ENCODE measurements at places on chromosomes 16 and 17.

GRCh38 chr16:19879241-19879792, 5.3 kb downstream of the GPRC5B start:
- no peak for DNase-seq

DNA sequence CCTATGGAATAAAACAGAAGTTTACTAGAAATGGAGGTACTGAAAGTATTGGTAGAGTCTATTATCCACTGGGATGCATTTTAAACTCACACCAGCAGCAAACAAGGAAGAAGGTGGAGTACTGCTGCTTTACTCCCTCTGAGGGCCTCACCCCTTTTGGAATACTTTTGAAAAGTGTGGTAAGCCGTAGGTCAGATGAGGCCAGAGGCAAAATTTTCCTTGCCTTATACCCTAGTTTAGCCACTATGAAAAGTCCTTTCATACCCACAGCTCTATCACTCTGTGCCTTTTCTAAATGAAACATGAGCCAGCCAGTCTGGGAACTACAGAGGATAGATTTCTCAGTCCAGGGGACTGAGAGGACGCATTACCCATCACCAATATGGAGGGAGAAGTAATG, 14.0 kb downstream of the GDE1 start:
- no peak for DNase-seq

DNA sequence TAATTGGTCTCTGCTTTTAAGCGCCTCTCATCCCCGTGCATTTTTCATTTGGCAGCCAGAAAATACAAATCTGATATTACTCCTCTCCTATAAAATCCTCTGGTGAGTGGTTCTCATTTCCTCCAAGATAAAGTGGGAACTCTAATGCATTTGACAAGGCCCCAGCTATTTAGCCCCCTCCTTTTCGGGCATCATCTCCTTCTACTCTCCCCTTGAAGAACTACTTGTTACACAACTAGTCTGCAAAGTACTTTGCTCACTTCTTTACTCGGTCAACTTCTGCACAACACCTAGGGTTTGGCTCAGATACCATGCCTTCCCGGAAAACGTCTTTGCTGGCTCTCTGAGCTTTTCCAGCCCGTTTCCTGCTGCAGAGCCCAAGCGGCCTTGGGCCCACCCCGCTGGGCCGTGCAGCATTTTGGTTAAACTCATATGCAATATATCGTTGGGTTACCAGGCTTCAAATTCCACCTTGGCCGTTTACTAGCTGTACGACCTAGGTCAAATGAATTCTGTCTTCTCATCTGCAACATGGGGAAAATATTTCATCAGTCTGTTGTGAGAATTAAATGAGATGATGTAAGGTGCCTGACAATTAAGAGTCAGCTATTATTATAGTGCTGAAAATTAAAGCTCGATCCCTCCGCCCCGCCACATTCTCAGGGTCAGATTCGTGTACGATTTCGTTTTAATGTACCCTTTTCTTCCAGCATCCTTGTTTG, 883 bp upstream of the TAF15 start:
- no peak for DNase-seq

DNA sequence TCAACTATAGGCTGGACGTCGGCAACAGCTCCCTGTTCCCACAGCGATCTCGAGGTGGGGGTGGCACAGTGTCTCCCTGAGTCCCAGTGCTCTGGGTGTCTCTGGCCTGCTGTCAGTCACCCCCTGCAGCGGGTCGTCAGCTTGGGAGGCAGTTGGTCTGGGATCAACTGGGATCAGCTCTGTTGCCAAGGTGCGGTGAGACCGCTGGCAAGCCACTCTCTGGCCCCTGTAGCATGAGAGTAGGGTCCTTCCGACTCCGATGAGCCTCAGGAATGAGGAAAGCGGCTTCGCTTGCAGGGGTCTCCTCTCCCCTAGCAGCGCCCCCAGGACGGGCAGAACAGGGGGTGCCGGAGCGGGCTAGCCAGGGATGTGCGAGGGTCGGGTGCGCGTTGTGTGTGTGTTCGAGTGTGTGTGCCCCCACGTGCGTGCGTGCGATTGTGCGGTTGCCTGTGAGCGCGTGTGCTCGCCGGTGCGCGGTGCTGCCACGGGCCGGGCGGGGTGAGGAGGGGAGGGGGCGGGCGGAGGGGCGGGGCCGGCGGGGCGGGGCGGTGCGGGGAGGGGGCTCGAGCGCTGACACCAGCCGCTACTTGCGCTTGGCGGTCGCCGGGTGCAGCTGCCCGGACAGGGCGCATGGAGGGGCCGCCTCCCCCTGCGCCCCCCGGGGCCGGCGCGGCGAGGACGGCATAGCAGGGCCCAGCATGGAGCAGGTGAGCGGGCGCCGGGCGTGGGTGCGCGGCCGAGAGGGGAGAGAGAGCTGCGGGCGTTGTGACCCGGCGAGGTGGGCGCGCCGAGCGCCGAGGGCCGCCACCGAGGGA, 9.4 kb upstream of the ARHGAP23 start:
- no peak for DNase-seq

DNA sequence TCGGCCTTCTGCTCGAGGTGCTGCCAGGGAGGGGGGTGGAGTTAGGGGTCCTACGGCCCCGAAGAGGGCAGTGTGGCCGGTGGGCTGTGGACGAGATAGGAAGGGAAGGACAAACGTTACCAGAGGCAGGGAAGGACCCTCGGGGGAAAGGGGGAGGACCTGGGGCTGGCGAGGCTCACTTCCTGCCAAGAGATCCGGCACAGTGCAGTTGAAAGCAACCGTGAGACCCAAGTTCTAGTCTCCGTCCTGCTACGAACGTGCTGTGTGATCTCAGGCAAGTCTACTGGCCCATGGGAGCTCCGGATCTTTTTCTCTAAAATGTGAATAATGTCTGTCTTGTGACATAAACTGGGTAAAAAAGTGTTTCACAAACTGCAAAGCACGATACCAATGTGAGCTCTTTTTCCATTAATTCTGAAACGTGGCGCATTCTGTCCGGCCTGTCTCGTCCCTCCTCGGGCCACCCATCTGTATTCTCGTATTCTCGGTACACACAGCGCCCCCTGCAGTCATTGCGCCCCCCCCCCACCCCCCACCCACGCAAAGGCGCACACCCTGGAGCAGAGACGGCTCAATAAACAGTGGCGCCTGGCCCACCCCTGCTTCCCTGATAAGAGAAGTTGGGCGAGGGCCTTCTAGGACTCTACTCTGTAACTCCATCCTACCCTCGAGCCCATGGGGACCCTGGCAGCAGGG, 8.8 kb downstream of the CYGB start:
- no peak for DNase-seq

DNA sequence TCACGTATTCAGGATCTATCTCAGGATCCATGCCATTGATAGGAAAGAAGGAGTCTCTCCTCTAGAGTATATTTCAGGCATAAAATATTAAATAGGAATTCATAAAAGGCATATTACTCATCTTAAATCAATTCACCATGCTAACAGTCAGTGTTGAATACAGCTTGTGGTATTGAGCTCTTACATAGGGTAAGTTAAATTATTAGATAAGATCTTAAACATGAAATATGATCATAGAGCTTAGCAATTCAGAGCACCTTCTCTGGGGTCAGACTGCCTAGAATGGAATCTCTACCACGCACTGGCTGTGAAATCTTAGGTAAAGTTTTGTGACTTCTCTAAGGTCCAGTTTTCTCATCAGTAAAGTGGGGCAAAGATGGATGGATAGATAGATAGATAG, 20.7 kb downstream of the MARCHF10 start:
- no peak for DNase-seq

GRCh38 chr16:23131436-23131835, 17.8 kb downstream of the USP31 start:
- DNase-seq = no peak

- DNase-seq = no peak
Measured at GRCh38 chr17:63786971-63787711, 13.2 kb downstream of the DDX42 start.

DNA sequence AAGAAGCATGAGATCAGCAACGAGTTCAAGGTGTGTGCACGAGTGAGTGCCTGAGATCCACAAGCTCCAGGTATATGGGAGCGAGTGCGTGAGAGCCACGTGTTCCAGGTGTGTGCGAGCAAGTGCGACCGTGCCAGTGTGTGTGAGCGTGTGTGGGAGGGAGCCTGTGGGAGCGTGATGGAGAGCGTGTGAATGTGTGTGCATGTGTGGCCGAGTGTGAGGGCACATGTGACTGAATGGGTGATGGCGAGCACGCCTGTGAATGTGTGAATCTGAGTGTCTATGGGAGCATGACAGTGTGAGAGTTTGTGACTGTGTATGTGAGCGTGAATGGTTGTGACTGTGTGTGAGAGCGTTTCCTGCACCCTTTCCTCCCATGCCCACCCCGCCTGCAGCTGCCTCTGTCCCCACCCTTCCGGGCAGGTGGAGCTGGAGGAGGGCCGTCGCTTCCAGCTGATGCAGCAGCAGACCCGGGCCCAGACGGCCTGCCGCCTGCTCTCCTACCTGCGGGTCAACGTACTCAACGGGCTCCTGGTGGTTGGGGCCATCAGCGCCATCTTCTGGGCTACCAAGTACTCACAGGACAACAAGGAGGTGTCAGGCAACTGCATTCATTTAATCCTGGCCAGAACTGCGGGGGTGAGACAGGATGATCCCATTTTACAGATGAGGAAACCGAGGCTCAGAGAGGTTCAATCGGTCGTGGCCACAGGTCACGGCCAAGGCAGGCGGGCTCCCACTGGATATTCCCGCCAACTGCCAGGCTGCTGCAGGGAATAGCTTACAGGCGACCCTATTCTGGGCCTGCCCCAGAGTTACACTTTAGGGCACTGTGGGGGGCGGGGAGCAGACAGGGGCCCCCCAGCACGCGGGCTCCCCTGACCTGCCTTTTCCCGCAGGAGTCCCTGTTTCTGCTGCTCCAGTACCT, 3.7 kb downstream of the TMC8 start:
- DNase-seq = no peak

- no peak for DNase-seq
Measured at GRCh38 chr17:41648411-41649195, 24.2 kb upstream of the KRT17 start.

GRCh38 chr16:82641336-82641984, 14.7 kb downstream of the CDH13 start:
- no peak for DNase-seq

DNA sequence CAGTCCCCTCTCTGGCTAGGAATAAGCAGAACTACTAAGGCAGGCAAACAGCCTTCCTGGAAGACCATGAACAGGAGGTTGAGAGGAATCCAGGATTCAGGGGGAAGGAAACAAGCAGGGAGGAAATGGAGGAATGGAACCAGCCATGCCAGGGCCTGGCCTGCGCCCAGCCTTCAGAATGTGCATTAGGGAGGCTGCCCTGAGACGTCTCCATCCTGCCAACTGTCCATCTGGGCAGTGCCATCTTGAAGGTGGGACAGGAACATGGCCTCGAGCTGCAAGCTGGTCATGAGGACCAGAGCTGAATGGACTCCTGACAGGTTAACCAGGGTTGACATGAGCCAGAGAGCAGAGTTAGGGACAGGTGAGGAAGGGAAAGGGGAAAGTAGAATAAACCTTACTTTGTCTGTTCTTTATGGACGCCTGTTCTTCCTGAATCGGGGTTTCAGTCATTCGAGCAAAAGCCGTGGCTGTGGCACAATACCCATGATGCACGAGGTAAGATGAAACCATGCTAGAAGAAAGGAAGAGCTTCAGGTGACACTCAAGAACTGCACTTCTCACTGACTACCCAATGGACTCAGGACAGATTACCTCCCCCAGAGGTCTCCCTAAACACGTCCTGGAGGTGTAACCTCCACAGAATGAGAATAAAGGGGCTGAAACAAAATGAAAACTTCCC, 12.1 kb upstream of the GFOD2 start:
- no peak for DNase-seq

GRCh38 chr16:25978218-25978617, 286.5 kb downstream of the HS3ST4 start:
- DNase-seq = no peak

DNA sequence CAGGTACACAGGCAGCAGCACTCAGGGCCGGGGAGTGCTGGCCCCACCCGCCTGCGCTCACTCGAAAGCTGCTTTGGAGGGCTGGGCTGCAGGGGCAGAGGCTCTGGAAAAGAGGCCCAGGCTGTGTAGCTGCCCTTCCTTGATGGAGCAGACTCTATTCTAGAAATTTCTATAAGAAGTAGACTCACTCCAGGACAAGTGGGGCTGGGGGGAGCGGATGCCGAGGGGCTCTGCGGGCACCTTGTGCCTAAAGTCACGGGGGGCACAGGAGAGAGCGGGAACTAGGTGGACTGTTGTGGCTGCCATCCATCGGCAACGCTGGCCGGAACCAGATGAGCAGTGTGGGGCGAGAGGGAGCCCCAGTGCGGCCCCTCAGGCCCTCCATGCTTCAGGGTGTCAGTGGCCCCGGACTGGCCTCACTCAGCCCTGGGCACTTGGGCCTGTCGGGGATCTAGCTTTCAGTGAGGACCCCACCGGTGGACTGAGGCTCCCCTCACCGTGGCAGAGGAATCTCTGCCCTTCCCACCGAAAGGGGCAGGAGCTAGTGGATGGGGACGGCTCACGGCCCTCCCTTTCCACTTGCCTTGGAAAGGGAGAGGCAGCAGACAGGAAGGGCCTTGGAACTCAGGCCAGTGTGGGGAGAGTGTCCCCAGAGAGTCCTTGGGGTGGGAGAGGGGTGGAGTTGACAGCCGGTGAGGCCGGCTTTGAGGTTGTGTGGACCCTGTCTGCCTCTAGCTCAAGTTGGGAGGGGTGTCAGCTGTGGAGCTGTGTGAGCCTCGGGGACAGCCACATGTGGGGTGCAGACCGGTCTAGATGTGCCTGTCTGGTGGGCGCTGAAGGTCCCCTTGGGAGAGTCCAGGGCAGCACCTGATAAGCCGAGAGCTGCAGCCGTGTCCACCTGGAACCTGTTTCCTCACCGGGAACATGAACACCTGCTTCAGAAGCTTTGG, 16.6 kb downstream of the ENDOV start:
- DNase-seq = no peak

DNA sequence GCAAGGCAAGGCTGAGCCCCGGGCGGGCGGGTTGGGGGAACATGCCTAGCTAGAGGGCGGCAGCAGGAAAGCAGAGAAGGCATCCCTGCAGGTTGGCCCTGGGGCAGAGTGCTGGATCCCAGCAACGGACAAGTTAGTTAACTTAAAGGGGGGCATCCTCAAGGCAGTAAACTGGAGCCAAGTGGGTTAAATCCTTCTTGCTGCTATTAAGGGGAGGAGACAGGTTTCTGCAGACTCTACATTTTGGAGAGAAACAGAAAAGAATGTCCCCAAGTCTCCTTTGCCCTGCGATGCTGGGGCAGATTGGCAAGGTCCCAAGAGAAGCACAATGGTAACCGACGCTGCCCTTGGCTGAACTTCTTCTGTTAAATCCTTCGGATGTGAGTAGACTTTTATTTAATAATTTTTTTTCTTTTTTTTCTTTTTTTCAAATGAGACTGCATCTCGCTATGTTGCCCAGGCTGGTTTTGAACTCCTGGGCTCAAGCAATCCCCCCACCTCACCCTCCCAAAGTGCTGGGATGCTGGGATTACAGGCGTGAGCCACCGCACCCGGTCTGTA, 14.0 kb downstream of the ATP5PD start:
- DNase-seq = no peak

Data from cortex of kidney (tissue), 1 donor.